ENCODE measurements at places on chromosomes 13 and 19. TPM values are rescaled to one million over a fixed set of nuclear protein-coding genes. Genes with fewer than 3 reads are reported as not detected.

The EHD2 gene
- 0.37 TPM for total RNA-seq

The NCAN gene
- not detected for total RNA-seq

The ZNF491 gene
- 0.56 TPM for total RNA-seq

The SLC6A16 gene
- 0.05 TPM for total RNA-seq

DNA sequence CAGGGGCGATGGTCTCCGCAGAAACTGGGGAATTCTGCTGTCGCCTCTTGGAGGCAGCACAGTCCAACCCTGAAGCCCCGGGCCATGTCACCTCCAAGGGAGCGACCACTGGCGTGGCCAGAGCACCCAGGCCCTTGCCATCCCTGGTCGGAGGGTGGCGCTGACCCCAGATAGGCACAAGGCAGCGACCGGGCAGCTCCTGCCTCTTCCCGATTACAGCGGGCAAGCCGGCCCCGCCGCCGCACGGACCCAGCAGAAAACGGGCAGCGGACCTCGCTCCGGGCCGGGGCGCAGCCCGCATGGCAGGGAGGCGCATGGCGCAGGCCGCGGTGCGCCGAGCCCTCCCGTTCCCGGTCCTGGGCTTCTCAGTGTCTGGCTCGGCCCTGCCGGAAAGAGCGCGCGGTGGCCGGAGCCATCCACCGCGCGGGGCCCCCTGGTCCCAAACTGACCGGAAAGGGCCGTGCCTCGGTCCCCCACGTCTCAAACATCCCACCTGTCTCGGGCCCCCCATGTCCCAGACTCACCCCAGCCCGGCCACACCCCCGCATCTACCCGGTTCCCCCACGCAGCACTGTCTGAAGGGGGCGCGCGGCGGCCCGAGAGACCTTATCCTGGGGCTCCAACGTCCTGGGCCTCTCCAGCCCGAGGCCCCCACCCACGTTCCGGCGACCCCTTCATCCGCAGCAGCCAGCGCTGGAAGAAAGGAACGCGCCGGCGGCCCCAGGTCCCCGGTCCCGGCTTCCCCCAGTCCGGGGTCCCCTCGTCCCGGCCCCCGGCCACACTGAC, 727 bp downstream of the CERS1 start:
- DNase-seq, result peak; percentile 45

- peak; percentile 33 for DNase-seq
Observed at GRCh38 chr13:23289917-23290357, 109.2 kb downstream of the SGCG start.

- peak; percentile 84 for DNase-seq
Observed at GRCh38 chr19:49676136-49676783, 811 bp upstream of the PRMT1 start.

GRCh38 chr19:29259867-29260281, 46.9 kb upstream of the UQCRFS1 start:
- DNase-seq, result no peak

GRCh38 chr19:47615230-47615629, 6.3 kb downstream of the BICRA start:
- peak; percentile 25 for DNase-seq

GRCh38 chr19:54333586-54334298, 5.2 kb downstream of the LILRA4 start:
- DNase-seq, result peak; percentile 24

DNA sequence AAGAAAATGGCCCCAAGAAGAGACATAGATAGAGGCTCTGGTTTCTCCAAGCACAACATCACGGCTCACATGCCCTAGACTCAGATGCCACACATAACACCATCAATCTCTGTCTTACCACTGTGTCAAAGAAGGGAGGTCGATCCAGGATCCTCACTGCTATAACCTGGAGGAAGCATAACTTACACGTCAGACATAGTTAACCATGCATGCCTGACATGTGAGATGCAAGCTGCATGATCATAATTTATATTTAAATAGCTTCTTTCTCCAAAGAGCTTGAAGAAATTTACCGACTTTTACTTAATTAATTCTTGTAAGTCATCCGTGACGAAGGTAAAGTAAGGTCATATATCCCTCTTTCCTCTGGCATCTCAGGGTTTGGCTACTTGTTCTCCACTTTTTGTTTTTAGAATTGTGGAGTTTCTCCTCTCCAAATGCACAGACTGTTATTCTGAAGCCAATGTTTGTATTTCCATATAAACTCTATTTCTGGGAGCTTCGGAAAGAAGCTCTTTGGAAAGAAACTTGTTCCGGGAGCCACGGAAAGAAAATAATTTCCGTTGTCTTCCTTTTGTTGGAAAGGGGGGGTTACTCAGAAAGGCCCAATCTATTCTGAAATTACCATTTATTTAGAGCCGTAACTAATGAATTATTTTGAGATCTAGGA, 205.6 kb downstream of the LHFPL6 start:
- no peak for DNase-seq

GRCh38 chr13:31761951-31762350, 22.6 kb downstream of the RXFP2 start:
- DNase-seq, result no peak

DNA sequence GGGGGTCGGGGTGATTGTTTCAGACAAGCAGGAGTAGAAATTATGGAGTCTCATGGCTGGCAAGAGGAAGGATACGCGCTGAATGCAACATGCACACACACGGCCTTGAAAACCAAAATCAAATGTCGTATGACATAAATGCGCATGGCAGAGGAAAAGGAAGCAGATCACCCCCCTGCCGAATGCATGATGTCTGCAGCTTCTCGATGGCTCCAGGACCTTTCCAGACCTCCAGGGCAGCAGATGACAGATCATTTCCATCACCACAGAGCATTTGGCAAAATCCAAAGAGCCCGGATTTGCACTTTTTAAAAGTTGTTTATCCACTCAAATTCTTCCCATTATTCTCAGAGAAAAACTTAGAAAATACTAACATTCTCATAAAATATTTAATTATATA, 211.7 kb downstream of the NHLRC3 start:
- DNase-seq, result no peak
